ENCODE measurements at places on chromosomes 13 and 19. TPM values are rescaled to one million over a fixed set of nuclear protein-coding genes. Genes with fewer than 3 reads are reported as not detected.

The ZNF43 gene
- 16.0 TPM for total RNA-seq

The BRCA2 gene
- total RNA-seq, result 0.70 TPM

The CEACAM7 gene
- not detected for total RNA-seq

The RNF113B gene
- total RNA-seq, result not detected

The AP2S1 gene
- total RNA-seq, result 162 TPM

The SERP2 gene
- total RNA-seq, result 78.0 TPM

The KL gene
- 1.4 TPM for total RNA-seq

The DAPK3 gene
- 47.9 TPM for total RNA-seq

The MADCAM1 gene
- 5.9 TPM for total RNA-seq

The CCDC124 gene
- 92.9 TPM for total RNA-seq

The KLK4 gene
- not detected for total RNA-seq

The EPS8L1 gene
- 4.1 TPM for total RNA-seq

The LRRC63 gene
- 2.7 TPM for total RNA-seq

The NKG7 gene
- 0.76 TPM for total RNA-seq

The BEST2 gene
- total RNA-seq, result not detected

The CYP4F11 gene
- 9.4 TPM for total RNA-seq

The FXYD1 gene
- total RNA-seq, result 172 TPM

The SIGLEC10 gene
- total RNA-seq, result 5.6 TPM

The CPAMD8 gene
- total RNA-seq, result 6.2 TPM

The COMMD6 gene
- total RNA-seq, result 47.4 TPM

The CKM gene
- total RNA-seq, result not detected

The MPV17L2 gene
- total RNA-seq, result 8.1 TPM

The ZNF30 gene
- 11.3 TPM for total RNA-seq
